ENCODE measurements at places on chromosomes 6 and 20.

GRCh38 chr20:33862709-33863403, 51.7 kb downstream of the CHMP4B start:
- peak; percentile 94 for DNase-seq

DNA sequence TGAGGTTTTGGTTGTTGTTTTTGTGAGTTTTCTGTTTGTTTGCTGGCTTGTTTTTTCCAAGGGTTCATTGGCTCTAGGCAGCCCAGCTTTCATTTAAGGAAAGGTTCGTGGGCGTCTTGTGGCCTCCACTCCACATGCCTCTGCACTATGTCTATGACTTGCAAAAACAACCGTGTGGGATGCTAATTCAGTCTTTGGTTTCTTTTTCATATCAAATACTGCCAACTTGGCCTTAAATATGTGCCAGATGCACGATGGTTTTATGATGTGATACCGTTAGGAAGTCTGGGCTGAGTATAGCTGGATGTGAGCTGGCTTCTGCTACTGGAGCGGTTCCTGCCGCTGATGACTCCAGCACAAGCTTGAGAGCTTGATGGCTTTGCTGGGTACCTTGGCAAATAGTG, 96.3 kb downstream of the BMP2 start:
- DNase-seq, result no peak

DNA sequence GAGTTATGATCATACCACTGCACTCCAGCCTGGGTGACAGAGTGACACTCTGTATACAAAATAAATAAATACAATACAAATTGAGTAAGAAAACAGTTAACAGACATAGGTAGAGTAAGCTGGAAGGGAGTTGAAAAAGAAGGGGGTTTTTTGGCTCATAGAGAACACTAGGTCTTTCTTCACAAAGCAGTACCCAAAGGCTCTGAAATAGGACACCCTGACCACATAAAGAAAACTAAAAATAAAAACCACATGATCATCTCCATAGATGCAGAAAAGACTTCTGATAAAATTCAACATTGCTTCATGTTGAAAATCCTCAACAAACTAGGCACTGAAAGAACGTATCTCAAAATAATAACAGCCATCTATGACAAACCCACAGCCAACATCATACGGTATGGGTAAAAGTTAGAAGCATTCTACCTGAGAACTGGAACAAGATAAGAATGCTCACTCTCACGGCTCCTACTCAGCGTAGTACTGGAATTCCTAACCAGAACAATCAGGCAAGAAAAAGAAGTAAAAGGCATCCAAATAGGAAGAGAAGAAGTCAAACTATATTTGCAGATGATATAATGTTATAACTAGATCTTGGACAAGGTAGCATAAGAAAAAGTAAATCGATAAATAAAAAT, 48.6 kb downstream of the TOMM6 start:
- no peak for DNase-seq

DNA sequence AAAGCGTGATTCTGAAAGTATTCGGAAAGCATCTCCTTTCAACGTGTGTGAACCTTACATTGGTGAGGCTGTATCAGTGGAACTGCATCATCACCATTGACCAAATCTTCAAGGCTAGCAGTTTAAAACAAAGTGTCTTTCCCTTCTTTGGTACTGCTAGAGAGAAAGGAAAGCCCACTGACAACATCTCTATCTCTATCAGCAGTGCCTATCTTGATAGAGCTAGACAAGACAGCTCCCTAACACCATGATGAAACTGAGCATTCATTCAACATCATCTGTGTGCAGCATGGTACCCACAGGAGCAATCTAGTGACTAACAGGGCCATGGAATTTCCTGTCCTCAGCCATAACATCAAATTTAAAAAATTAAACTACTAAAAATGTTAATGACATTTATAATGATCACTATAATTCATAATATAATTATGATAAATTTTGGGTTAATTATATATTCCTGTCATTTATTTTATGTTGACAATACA, 31.5 kb upstream of the EDN1 start:
- DNase-seq, result no peak

- DNase-seq, result no peak
These were observed 11.0 kb upstream of the HINT3 start for GRCh38 chr6:125945378-125946141.

DNA sequence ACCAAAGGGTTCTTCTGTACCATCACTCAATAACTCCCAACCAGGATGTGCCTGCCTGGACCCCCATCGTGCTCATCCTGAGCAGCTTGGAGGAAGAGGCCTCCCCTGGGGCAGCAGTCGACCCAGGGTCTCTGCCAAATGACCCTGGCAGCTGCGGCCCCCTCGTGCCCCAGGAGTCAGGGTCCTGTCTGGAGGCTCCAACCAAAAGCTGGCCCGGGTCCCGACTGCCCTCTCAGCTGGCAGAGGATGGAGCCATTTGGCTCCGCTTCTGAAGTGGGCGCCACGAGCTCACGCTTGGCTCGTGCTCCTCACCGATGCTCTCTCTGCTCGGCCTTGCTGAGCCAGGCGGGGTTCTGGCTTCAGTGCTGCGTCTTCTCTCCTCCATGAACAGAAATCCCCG, 56.8 kb downstream of the TFAP2C start:
- no peak for DNase-seq

DNA sequence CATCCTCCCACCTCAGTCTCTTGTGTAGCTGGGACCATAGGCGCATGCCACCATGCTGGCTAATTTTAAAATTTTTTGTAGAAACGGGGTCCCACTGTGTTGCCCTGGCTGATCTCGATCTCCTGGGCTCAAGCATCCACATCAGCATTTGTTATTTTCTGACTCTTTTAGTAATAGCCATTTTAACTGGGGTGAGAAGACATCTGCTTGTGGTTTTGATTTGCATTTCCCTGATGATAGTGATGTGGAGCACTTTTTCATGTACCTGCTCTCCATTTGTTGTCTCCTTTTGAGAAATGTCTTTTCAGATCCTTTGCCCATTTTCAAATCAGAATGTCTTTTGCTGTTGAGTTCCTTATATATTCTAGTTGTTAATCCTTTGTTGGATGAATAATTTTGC, 22.2 kb upstream of the TULP4 start:
- DNase-seq, result no peak

- peak; percentile 69 for DNase-seq
These were observed 671 bp downstream of the EFHC1 start for GRCh38 chr6:52420668-52421358.

GRCh38 chr6:21533678-21534077, 59.9 kb upstream of the SOX4 start:
- DNase-seq, result no peak

GRCh38 chr20:39206899-39207564, 244.9 kb downstream of the DHX35 start:
- no peak for DNase-seq

DNA sequence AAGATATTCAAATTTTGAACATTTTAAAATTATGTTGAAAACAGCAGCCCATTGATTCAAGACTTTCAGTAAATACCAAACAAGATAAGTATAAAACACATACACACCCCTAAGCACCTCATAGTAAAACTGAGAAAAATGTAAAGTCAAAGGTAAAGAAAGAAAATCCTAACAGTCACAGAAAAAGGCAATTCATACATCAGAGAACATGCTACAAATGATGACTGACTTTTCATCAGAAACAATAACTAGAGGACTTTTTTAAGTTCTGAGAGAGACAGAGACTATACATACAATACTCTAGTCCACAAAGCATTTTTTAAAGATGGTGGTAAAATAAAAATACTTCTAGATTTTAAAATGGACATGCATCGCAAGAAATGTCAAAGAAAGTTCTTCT, 111.0 kb downstream of the PFDN4 start:
- DNase-seq, result no peak

DNA sequence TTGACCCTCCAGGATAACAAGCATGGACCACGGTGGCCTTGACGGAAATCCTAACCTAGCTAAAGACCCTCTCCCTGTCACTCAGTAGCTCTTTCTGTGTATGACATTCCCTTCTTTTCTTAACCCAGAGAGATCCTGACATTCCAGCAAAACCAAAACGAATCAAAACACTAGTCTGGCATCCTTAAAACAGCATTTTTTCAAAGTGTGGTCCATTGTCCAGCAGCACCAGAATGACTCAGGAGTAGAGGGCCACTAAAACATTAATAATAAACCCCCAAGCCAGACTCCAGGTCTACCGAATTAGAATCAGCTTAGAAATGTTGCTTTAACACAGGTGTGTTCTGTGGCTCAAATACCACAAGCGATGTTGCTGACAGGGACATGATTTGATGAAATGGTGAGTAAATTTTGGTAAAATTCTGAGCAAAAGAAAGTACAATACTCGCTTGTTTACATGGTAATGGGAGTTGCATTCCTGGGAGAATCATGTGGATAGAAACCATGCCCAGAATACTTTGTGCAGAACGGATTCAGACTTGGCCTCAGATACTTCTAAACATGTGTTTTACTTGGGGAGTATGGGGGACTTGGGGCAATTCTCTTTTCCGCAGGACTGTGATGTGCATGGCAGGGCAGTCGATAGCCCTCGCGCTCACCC, 174.2 kb upstream of the KCNG1 start:
- no peak for DNase-seq

DNA sequence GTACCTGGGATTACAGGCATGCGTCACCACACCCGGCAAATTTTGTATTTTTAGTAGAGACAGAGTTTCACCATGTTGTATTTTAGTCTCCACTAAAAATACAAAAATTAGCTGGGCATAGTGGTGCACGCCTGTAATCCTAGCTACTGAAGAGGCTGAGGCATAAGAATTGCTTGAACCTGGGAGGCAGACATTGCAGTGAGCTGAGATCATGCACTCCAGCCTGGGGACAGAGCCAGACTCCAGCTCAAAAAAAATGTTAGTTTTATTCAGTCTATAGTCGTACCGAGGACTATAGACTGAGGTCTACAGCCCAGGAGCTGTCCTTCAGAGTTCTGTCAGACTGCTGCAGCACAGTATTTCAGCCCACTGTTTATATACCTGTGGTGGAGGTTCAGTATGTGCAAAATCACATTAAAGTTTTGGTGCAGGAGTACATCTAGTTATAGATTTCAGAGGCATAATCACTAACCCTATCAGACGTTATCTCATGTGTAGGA, 3.6 kb upstream of the CASP8AP2 start:
- DNase-seq, result no peak

- DNase-seq, result no peak
These were observed 23.3 kb downstream of the PPARD start for GRCh38 chr6:35365594-35366203.

- DNase-seq, result peak; percentile 57
These were observed 40.4 kb upstream of the TINAG start for GRCh38 chr6:54267798-54268197.

GRCh38 chr20:13131688-13132087, 89.4 kb upstream of the ISM1 start:
- no peak for DNase-seq

DNA sequence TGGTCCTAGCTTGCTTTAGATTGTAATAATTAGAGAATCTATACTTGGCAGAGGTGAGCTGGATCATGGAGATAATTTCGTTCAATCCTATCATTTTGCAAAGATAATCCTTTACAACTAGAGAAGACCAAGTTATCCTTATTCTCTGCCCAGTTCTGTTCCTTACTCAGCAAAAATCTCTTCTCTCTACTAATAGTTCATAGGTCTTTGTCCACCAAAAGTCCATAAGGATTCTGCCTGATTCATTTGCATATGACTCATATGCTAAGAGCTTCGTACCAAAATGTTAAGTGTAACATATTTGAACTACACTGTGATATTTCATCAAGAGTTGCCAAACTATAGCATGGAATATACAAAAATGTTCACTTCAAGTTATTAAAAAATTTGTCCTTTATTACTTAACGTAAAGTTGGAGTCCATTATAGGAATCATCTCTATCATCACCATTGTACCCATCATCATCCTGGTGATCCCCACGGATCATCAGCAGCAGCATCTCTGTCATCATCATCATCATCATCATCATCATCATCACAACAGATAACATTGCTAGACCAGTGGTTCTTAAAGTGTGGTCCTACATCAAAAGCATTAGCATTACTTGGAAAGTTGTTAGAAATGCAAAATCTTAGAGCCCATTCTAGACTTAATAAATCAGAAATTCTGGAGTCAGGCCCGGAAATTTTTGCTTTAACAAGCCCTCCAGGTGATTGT, 463.0 kb downstream of the DHX35 start:
- no peak for DNase-seq

- no peak for DNase-seq
These were observed 253.8 kb upstream of the CDYL start for GRCh38 chr6:4522453-4522852.

GRCh38 chr20:19750907-19751636, 7.0 kb upstream of the RIN2 start:
- no peak for DNase-seq

DNA sequence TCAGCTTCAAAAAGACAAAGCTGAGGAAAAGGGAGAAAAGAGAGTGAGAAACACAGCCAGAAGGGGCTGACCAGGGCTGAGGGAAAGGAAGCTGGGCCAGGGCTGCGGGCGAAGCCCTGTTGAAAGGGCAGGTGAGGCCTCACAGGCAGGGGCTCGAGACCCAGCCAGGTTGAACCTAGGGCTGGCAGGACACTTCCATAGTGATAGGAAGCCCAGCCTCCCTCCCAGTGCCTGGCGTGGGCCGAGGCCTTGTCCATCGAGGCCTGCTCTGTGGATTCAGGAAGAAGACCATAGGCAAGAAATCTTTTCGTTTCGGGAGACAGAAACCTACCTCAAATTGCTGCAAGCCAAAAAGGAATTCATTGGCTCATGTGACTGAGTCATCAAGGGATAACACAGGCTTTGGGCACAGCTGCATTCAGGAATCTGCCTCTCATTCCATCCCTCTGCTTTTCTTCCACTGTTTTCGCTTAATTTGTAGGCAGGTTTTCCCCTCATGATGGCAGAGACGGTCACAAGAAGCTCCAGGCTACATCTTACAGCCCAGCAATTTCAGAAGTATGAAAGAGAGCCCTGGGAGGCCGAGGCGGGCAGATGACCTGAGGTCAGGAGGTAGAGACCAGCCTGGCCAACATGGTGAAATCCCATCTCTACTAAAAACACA, 311.1 kb upstream of the SULF2 start:
- no peak for DNase-seq

DNA sequence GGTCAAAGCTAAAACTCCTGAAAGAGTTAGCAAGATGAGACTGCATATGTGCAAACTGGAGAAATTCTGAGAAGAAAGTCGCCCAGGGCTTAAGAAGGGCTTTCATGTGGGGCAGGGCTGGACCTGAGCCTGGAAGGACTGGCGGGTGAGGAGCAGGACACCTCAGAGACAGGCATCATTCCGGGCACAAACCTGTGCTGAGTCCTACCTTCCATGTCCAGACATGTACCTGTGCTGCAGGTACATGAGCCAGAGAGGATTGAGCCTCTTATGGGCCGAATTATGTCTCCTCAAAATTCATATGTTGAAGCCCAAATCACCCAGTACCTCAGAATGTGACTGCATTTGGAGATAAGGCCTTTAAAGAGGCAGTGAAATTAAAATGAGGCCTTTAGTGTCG, 171.0 kb downstream of the QRSL1 start:
- DNase-seq, result no peak

- DNase-seq, result no peak
These were observed 32.2 kb downstream of the HTR1E start for GRCh38 chr6:86969573-86969972.

GRCh38 chr6:163935158-163935762, 520.7 kb downstream of the QKI start:
- no peak for DNase-seq

GRCh38 chr6:138430361-138431145, 26.5 kb downstream of the HEBP2 start:
- no peak for DNase-seq

GRCh38 chr6:44435500-44435899, 48.0 kb downstream of the CDC5L start:
- DNase-seq, result no peak

Data from SK-N-DZ (cell line).